Stimulated activated CD8-positive, alpha-beta memory T cell treated with anti-CD3 and anti-CD28 coated beads, Interleukin-12 subunit alpha, Interleukin-12 subunit beta, amount 100 ng/mL, for 4 hours (primary cell): ENCODE measurements at places on chromosomes 3 and 15.

DNA sequence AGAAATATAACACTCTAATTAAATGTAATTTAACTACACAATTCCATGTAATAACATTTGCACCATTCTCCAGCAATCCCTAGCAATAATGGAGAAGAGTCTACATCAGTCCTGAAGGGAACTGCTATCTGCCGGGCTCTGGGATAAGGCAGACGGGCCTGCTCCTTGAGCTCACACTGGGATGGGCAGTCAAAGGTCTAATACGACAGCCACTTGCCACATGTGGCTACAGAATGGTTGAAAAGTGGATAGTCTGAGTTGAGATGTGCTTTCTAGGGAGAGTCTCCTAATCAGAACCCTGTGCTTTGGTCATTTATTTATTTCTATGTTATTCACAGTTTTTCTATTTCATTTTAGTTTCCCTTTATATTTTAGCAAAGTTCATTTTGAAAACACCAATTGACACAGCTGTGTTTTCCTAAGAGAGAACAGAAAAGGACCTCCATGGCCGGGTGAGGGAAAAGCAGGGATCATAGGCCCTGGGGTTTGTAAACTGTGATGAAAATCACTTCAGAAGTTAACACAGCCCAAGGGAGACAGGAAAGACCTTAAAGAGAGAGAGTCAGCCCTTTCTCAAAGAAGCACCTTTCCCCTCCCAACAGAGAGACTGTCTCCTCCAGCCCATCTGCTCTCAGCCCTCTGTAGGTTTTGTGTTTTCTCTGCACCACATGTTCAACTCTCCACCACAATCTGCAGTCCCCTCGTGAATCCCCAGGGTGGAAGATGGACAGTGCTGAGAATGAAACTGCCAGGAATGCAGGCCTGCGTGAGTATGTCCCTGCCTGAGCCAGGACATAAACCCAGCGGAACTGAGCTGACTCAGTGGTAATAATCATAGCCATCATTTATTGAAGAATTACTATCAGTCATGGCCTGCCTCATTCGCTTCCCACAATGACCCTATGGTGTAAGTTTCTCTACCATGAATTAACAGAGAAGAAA is 11.6 kb downstream of the FSIP1 start:
- DNase-seq: no peak

- DNase-seq: no peak
These were observed 204.6 kb downstream of the GABRG3 start for GRCh38 chr15:27175472-27176153.

- DNase-seq: no peak
These were observed 1.1 kb upstream of the RNU6-1 start for GRCh38 chr15:67840749-67841512.

DNA sequence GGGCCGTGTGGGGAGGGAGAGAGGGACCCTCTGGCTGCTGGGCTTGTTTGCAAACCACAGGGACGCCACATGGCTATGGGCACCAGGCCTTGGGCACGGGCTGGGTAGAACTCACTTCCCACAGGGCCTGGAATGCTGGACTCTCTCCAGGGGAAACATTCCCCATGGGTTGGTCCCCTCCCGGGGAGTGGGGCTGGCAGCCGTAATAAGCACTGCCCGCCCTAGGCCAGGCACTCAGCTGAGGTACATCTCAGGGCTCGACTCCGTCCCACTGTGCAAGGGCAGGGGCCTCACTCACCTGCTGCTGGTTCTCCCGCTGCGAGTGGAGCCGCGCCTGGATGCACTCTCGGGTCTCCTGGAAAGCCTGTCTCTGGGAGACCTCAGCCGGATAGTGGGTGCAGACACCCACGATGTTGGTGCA is 96.7 kb downstream of the ADCY5 start:
- no peak for DNase-seq

DNA sequence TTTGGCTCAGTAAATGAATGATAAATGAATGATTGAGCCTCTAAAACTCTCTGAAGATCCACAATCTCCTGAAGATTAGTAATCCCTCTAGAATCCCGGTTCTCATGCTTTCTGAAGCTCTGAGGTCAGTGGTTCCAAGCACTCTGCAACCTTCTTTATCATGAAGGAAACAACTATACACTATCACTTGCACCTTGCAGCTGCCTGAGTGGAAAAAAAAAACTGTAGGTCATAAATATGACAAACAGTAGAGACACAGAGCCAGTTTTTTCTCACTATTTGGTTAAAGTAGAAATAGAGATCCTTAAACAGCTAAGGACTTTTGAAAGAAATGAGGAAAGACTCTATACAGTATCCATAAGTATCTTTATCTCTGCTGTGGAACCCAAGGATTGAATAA is 122.0 kb upstream of the CRBN start:
- DNase-seq: no peak

DNA sequence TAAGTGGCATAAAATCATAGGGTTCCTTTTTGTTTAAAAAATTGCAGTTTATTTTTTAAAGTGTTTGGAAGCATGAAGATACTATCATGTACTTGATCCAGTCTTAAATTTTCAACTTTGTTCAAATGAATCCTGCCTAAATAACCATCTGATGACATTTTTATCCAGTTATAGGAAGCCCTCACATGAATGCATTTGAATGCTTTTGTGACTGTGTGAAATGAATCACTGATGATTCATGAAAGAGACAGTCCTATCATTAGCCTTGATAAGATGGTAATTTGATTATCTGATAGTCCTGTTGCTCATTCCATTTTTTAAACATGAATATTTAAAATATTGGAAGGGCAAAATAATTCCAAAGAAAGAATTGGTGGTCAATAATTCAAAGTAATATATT is 401.9 kb upstream of the ROBO2 start:
- no peak for DNase-seq

GRCh38 chr15:87500240-87500639 is 756.3 kb downstream of the NTRK3 start:
- no peak for DNase-seq

DNA sequence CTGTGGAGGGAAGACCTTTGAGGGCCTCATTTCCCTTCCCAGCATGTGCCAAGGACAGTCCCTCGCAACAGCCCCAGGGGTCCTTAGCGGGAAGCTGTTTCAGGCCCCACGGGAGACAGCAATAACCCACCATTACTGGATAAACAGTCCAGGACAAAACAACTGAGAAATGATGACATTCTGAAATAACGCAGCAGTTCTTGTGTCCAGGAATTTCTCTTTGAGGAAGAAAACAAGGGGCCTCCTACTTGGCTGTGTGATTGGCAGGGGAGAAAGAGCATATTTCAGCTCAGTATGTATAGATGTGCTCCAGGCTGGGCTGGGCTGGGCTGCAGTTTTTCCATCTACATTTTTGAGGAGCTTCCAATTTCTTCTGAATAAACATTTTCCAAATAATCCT is 82.2 kb upstream of the THBS1 start:
- no peak for DNase-seq
